ENCODE measurements at places on chromosomes 11 and 22.

DNA sequence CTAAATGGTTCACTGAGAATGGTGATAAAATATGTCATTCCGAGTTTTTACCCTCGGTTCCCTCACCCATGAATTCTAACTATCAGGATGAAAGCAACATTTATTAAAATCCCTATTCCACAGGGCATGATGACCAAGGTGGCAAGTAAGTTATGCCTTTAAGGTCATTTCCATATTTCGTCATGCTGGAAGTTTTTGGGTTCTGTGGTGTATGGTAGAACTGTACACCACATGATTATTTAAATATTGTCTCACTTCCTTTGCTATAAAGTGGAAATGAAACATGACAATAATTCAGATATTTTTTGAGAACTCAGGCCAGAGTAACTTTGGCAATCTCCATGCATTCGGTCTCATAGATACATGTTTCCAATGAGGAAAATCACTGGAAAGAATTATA is 68.5 kb upstream of the CARD18 start:
- no peak for DNase-seq

DNA sequence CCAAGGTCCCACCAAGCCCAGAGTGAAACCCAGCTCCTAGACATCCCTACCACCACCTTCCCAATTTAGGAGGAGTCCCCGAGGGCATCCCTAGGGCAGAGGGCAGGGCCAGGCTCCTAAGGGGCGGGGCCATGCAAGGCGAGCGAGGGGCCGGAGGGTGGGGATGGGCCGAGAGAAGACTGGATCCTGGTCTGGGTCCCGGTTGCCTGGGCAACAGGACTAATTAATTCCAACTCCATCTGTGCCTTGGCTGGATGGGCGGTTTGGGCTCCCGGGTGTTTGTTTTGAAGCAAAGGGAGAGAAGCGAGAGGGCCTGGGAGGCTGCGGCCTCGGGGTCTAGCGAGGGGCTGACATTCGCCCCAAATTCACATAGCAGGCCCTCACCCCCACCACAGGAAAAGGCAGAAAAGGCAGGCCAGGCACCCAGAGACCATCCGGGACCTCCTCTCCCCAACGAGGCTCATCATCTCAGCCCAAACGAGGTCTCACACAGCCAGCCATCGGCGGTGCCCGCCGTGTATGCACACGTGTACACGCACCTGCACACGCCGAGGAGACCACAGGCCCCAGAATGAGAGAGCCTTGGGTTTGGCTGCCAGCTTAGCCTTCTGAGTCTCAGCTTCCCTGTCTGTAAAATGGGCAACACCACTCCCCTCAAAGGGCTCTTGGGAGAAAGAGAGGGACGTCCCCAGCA is 23.9 kb downstream of the ELFN2 start:
- DNase-seq = peak; percentile 54

DNA sequence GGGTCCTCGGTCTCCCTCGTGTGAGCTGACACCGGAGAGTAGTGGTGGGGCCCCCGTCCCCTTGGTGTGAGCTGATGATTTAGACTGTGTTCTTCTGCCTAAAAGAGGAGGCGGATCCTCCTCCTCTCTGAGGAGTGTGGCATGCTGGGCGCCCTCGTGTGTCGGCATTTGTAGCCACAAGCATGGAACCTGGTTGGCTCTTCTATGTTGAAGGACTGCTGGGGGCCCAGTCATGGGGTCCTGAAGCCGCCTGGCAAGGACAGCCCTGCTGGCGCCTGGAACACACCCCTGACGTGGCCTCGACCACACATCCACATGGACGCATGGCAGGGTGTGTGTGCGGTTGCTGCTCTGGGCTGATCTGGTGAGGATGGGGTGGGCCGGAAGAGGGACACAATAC is 50.2 kb downstream of the AP2A2 start:
- peak; percentile 71 for DNase-seq

GRCh38 chr22:46588279-46589140 is 31.7 kb upstream of the GRAMD4 start:
- DNase-seq = no peak

DNA sequence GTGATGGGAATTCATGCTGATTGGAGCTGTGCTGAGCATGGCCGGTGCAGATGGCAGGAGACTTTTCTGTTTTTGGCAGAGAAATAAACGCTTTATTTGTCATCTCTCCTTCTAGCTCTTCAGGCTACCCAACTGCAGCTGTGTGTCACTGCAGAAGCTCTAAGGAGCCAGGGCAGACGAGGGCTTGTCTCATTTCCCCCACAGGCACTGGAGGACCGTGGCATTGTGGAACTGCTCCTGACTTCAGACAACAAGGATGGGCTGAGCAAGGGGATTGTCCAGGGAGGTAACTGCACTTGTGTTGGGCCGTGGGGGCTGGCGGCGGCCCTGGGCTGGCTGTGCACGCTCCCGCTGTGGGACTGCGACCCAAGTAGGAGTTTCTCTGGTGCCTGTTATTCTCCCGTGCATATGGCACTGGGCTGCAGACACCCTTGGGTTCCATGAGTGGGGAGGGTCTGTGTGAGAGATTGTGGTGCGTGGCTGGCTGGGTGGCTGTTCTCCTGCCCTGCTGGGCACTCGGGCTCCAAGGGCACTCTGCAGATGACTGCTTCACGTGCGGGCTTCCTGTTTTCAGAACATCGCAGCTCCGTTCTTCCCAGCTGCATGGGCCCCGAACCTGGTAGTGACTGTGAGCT is 27.2 kb downstream of the GLB1L2 start:
- no peak for DNase-seq

GRCh38 chr22:36256478-36256877 is 3.5 kb downstream of the APOL1 start:
- no peak for DNase-seq
